ENCODE measurements at places on chromosomes 2 and 18.

DNA sequence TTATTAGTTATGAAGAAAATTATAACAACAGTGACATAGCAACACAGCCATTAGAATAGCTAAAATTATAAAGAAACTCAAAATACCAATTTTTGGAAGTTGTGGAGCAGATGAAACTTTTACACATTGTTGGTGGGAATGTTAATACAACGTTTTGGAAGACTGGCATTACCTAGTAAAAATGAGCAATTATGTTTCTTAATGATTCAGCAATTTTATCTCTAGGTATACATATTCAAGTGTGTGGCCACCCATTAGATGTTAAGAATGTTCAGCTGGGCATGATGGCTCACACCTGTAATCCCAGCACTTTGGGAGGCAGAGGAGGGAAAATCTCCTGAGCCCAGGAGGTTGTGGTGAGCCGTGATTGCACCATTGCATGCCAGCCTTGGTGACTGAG lies 78.8 kb downstream of the INSIG2 start:
- no peak for DNase-seq

DNA sequence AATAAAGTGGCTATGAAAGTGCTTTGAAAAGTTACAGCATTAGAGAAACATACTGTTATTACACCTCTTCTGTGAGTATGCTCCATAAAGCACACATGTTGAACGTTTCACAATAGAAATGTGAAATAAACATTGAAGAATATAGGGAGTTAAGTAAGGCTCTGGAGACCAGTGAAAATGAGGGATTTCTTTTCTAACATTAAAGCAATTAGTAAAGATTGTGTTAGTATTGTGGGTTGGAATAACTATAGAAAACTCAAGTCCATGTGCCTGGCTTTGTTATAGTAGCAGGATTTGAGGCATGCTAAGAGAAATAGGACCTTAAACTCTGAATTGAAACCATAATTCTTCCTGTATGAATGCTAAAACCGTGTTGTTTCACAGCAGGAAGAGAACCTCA lies 63.1 kb downstream of the GLS start:
- no peak for DNase-seq

DNA sequence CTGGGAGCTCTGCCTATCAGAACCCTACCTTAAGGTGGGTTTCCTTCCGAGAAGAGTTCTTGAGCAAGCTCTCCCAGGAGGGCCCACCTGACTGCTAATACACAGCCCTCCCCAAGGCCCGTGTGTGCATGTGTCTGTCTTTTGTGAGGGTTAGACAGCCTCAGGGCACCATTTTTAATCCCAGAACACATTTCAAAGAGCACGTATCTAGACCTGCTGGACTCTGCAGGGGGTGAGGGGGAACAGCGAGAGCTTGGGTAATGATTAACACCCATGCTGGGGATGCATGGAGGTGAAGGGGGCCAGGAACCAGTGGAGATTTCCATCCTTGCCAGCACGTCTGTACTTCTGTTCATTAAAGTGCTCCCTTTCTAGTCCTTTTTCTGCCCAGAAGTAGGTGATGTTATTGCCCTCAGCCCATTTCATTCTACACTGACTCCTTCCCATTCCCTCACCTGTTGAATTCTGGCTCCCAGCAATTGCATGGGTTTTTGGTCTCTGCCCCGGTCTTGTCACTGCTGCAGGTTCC lies 6.5 kb downstream of the TMEM37 start:
- no peak for DNase-seq

- no peak for DNase-seq
Measured at GRCh38 chr18:29596959-29597358, 1420.0 kb upstream of the CDH2 start.

GRCh38 chr2:240947176-240947575 lies 41.0 kb downstream of the CROCC2 start:
- DNase-seq = no peak

GRCh38 chr2:70069049-70069448 lies 18.2 kb upstream of the PCBP1 start:
- peak; percentile 35 for DNase-seq

- no peak for DNase-seq
Measured at GRCh38 chr2:8412082-8412481, 269.8 kb upstream of the ID2 start.

Measured in activated naive CD4-positive, alpha-beta T cell (primary cell).